ENCODE measurements at places on chromosomes 16 and 17.

DNA sequence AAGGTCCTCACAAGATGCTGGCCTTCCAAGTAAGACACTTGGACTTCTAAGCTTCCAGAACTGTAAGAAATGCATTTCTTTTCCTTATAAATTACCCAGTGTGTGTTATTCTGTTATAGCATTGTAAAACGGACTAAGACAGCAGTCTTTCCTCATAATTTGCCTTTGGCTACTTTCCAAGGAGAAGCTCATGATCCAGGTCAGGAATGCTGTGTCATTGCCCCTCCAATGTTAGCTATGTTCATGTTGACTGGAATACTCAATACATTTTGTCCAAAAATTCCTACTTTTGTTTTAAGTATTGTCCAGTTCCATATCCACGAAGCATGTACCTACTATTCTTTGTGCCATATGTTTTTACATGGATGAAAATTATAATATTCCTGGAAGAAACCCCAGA, 234.6 kb downstream of the HS3ST3A1 start:
- no peak for DNase-seq

- no peak for DNase-seq
These were observed 109.6 kb upstream of the GOT2 start for GRCh38 chr16:58843675-58844074.

GRCh38 chr17:27939474-27940465, 46.6 kb upstream of the LYRM9 start:
- no peak for DNase-seq

- DNase-seq: peak; percentile 72
These were observed 604 bp downstream of the PRR14 start for GRCh38 chr16:30651124-30652004.

Measured in activated T-helper 9 cell treated with anti-CD3 and anti-CD28 coated beads, Interleukin-2, amount 50 U/mL, for 16 hours (primary cell).